NCI-H510A treated with DMSO at 0.1 percent for 48 hours (cell line): ENCODE measurements at places on chromosomes 13 and 19.

- no peak for DNase-seq
Observed at GRCh38 chr19:30449673-30450072, 77.5 kb downstream of the ZNF536 start.

- DNase-seq, result no peak
Observed at GRCh38 chr19:5352229-5352763, 11.7 kb upstream of the PTPRS start.

GRCh38 chr19:16521715-16522289 lies 20.4 kb downstream of the CHERP start:
- DNase-seq, result no peak

- DNase-seq, result peak; percentile 20
Observed at GRCh38 chr19:50537769-50538230, 24.1 kb upstream of the ASPDH start.

DNA sequence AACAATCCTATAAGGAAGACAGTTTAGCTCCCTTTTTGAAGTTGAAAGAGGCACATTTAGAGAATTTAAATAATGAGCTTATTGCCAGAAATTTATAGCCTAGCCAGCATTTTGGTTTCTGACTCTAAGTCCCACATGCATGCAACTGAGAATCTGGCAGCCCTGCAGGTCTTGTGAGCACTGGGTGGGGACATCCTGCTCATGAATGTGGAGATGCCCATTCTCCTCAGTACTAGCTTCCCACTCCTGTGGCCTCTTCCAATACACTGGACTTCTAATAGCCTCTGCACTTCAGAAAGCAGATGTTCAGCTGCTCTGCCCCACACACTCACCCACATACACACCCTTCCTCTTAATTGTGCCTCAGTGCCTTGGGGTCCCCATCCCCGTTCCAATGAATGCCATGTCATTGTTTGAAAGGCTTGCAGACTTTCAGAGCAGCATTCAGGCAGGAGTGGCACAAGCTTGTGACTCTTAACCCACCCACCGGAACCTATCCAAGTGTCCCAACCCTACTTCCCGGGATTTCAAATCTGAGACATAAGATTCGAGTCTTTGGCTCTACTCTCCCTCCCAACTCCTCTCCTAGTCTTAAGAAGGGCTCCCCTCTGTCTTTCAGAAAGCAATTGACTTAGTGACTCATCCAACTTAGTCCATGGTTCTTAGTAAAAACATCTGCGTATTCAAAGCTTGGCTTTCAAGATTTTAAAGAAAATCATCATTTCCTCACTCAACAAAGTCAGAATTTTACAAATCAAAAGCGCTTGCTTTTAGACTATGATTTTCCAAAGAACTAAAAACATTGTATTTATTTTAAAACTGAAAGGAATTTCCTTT lies 80.0 kb upstream of the FREM2 start:
- DNase-seq, result no peak

DNA sequence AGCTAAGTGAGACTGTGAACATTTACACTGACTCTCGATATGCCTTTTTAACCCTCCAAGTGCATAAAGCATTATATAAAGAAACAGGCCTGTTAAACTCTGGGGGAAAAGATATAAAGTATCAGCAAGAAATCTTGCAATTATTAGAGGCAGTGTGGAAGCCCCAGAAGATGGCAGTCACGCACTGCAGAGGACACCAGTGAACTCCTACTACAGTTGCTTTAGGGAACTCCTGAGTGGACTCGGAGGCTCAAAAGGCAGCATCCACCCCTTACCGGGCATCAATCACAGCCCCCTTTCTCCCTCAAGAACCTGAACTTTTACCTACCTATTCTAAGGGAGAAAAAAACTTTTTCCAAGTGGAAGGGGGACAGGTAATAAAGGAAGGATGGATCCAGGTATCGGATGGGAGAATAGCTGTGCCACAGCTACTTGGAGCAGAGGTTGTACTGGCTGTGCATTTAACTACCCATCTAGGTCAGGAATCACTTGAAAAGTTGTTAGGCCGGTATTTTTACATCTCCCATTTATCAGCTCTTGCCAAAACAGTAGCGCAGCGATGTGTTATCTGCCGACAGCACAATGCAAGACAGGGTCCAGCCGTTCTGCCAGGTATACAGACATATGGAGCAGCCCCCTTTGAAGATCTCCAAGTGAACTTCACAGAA lies 80.1 kb downstream of the ZNF486 start:
- DNase-seq, result no peak

GRCh38 chr13:59877933-59878332 lies 285.8 kb downstream of the DIAPH3 start:
- DNase-seq, result no peak

- no peak for DNase-seq
Observed at GRCh38 chr13:96474181-96474557, 384.3 kb downstream of the HS6ST3 start.

- no peak for DNase-seq
Observed at GRCh38 chr19:14558370-14559066, 13.3 kb downstream of the NDUFB7 start.

DNA sequence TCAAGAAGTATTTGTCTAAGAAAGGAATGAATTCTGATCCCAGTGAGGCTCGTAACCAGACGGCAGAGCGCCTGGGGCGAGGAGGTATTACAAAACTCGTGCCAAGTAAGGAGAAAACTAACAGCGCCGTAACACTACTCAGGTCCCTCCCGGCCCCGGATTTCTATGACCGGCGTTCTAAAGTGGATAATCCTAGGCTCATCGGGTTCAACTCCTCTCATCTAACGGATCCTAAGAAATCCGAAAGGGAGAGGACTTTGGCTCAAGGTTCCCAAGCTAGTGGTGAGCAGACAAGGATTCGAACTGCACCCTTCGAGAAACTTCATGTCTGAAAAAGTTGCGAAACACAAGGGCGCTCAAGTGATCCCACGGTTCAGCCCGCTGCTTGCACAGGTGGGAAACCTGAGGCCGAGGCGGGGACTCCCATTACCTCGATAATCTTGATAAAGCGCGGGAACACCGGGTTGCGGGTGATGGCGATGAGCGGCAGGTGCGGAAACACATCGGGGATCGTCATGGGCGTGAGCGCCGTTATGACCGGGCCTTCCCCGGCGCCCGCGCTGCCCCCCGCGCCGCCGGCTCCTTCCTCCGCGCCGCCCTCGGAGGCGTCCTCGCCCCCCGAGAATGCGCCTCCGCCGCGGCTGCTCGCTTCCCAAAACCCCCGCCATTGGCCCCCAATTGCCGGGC lies 529 bp downstream of the LONP1 start:
- DNase-seq, result no peak

- DNase-seq, result no peak
Observed at GRCh38 chr19:7280940-7281666, 13.1 kb downstream of the INSR start.

DNA sequence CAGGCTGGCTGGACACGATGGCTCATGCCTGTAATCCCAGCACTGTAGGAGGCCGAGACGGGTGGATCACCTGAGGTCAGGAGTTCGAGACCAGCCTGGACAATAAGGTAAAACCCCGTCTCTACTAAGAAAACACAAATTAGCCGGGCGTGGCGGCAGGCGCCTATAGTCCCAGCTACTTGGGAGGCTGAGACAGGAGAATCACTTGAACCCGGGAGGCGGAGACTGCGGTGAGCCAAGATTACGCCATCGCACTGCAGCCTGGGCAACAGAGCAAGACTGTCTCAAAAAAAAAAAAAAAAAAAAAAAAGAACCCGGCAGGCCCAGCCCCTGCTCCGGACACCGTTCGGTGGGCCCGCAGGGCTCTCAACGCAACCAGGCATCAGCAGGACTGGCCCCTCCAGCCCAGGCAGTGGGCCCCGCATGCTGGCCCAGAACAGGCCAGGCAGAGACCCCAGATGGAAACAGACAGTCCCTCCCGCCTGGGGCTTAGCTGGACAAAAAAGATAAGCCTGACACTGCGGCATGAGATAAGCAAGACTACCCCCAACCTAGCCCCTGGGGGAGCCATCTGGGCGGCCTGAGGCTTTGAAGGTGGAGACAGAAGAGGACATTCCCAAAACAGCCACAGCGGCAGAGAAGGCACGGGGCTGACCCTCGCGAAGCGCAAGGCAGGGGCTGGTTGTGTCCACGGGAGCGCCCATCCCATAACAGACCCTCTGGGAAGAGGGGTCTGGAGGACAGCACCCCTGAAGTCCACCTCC lies 11.6 kb downstream of the REXO1 start:
- no peak for DNase-seq

GRCh38 chr19:29785955-29786589 lies 25.7 kb upstream of the CCNE1 start:
- no peak for DNase-seq

- DNase-seq, result no peak
Observed at GRCh38 chr13:21748166-21748565, 77.3 kb downstream of the FGF9 start.

DNA sequence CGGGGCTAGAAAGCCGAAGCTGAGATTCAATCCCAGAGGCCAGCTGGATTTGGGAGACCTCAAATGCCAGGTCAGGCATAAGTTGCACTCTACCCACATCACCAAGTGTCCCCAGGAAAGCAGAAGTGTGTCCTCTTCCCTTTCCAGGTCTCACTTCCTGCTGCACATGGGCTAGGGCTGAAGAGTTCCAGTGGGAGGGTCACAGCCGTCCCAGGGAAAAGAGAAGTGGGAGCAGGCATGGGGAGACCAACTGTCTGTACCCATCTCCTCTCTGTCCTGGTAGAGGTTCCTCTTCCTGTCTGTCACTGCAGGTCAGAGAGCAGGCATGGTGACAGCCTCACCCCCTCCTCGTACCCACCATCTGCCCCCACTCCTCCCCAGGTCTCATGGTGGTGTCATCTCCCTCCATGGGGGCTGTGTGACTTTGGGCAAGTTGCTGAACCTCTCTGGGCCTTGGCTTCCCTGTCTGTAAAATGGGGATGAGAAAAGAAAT lies 14.8 kb downstream of the AXL start:
- DNase-seq, result no peak

GRCh38 chr13:114286808-114287207 lies 5.4 kb downstream of the UPF3A start:
- DNase-seq, result no peak

- DNase-seq, result no peak
Observed at GRCh38 chr19:8194528-8195267, 14.5 kb upstream of the CERS4 start.

GRCh38 chr19:12668932-12669269 lies 2.3 kb downstream of the WDR83 start:
- no peak for DNase-seq

DNA sequence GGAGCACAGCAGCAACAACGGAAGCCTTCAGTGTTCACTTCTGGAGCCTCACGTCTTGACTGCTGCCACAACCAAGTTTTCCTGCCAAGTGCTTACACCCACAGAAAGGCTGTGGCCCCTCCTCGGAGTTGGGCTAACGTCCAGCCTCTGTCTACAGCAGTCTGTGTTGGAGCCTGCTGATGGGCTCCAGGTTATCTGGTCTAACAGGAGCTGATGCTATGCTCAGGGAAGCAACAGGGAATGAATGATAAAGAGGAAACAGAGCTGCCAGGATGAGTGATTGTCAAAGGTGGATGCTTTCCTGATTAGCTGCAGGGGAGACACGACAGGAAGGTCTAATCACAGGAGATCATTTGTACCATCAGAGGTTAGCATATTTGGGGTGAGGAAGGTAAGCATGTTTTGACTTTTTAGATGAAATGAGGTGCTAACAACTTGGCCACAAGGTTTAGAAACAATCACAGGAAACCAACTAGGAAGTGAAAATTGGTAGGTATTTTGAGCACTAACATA lies 53.8 kb upstream of the RCBTB2 start:
- DNase-seq, result no peak

- no peak for DNase-seq
Observed at GRCh38 chr13:23912469-23912868, 15.2 kb upstream of the C1QTNF9B start.

DNA sequence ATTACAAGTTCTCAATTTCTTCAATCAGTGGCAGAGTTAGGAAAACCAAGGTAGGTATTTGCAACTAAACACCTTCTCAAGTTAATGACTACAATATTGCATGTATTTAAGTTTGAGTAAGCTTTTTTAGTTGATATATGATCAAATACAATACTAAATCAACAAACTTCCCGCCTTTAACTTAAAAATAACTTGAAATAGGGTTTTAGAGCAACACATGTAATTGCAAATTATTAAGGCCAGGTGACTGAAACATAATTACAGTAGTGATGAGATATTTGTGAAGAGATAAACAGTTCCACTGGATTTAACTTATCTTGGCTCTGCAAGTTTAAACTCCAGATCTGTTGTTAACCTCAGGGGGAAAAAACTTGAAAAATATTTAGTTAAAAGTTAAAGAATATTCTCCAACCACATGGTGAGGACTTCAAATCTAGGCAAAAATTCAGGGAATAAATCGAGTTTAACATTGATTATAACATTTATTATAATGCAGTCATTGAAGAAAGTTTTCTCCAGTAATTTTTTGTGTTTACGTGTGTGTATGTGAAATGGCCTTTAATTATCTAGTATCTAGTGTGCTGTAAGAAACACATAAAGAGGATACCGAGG lies 3.6 kb downstream of the DACH1 start:
- no peak for DNase-seq

GRCh38 chr13:36764536-36764935 lies 54.5 kb upstream of the RFXAP start:
- DNase-seq, result no peak

DNA sequence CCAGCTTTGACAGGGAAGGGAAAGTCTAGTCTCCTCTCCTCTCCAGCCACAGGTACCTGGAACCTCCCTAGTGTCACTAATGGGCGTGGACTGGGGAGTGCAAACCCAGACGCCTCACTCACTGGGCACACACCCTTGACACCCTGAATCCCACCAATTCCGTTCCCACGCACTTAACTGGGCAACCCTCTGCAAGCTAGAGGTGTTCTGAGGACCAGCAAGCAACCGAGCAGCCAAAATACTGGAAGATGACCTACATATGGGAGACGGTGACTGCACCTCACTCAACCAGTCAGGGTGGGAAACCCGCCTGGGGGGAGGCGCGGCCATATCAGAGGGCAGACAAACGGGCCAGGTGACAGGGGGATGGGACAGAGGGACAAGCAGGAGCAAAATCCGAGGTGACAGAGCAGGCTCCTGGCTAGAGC lies 991 bp downstream of the ABHD17A start:
- DNase-seq, result no peak

DNA sequence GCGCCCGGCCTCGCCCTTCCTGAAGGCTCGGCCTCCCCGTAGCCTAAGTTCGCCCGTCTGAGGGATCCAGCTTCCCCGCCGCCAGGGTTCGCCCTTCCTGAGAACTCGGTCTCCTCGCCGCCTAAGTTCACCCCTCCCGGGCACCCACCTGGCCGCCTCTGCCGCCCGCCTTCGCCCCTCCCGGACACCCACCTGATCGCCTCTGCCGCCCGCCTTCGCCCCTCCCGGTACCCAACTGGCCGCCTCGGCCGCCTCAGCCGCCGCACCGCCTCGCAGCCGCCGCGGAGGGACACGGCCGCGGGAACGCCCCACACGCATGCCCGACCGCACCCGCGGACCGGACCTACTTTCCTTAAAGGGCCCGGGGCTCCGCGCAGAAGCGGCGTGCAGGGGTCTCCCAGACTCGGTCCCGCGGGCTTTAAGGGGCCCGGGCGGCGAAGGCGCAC lies at the start of gene MOB3A:
TSS of gene MOB3A (minus strand) at position 293 of the 446 bp plus-strand sequence. CDS start 17,766 bp downstream, outside the sequence.
- DNase-seq, result peak; percentile 61

- no peak for DNase-seq
Observed at GRCh38 chr19:54299515-54299914, 13.5 kb downstream of the LILRA5 start.

- no peak for DNase-seq
Observed at GRCh38 chr13:75415171-75415570, 66.8 kb downstream of the TBC1D4 start.

GRCh38 chr13:47480121-47480520 lies 521.0 kb downstream of the SUCLA2 start:
- DNase-seq, result no peak

GRCh38 chr13:32354040-32354439 lies 38.7 kb downstream of the BRCA2 start:
- DNase-seq, result no peak
